Stimulated activated CD4-positive, alpha-beta T cell treated with anti-CD3 and anti-CD28 coated beads, TNF-alpha, amount 100 ng/mL, for 48 hours (primary cell): ENCODE measurements at places on chromosomes 16 and 17.
A peak's percentile ranks its signal among the peaks of the same experiment; 100 is the strongest.

- DNase-seq = no peak
Measured at GRCh38 chr17:12691173-12691572, 25.5 kb downstream of the MYOCD start.

DNA sequence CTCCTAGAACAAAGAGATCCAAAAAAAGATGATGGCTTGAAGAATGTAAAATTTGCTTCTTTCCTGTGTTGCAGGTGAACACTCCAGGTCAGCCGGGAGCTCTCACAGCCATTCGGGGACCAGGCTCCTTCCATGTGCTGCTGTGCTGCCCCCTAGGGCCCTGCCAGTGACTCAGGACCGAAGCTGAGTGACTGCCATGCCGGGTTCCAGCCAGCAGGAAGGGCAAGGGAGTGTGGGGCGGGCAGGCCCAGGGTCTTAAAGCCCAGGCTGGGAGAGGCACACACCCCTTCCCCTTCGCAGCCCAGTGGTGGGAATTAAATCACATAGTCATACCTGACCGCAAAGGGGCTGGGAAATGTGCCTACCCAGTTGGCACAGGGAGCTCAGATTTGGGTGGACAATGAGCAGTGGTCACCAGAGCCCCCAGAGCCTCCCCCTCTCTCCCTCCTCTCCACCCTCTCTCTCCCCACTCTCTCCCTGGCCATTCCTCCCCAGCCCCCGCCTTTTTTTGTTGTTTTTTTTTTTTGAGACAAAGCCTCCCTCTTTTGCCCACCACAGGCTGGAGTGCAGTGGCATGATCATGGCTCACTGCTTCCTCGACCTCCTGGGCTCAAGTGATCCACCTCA is 11.5 kb downstream of the EPOP start:
- DNase-seq = no peak

- no peak for DNase-seq
Measured at GRCh38 chr16:54944002-54944401, 13.3 kb downstream of the IRX5 start.

DNA sequence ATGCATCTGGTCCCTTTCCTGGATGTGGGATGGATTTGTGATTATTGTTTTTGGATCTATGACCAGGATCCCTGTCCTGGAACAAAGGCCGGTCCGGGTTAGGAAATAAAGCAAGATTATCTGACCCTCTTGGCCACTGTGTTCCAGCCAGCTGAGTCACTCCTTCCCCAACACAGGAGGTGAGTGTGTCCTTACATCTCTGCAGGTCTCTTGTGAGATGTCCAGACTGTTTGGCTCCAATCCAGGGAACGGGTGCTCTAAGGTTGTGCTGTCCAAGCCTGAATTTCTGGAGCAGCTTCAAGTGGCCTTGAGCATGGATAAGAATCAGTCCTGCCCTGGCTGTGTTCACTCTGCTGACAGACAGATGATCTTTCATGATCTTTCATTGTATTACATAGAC is 136.5 kb upstream of the CCL2 start:
- DNase-seq = no peak

DNA sequence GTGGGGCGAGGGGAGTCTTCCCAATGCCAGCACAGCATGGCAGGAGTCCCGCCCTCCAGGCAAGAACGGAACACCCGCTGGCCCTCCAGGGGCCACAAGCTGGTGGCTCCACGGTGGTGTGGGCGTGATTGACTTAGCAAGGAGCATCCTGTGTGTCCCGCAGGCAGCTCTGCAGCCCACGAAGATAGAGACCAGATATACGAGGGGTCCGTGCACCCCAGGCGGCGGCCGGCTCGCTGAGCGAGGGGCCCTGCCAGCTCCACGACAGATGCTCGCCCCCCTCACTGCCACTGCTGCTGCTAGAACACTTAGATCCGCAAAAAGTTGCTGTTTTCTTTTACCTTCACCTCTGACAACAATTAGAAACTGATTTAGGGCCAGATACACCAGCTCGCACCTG is 10.0 kb upstream of the CACNA1H start:
- DNase-seq = no peak

GRCh38 chr17:27232328-27232727 is 61.6 kb upstream of the WSB1 start:
- no peak for DNase-seq

GRCh38 chr17:41256291-41256685 is 1.1 kb downstream of the KRTAP9-9 start:
- DNase-seq = no peak

DNA sequence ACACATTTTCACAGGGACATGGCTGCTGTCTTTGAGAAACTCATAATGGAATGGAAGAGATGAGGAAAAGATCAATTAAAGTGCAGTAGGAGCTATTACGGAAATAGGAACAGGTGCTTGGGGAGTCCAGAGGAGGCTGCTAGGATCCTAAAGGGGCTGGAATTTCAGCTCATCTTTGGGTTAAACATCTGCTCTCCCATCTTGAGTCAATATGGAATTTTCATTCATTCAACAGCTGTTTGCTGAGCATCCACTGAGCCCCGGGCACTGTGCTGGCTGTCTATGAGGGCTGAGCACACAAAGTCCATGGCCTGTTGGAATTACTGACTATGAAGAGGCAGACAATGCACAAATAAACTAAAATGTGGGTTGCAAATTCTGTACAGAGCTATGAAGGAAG is 47.9 kb downstream of the ASIC2 start:
- no peak for DNase-seq

GRCh38 chr16:71353736-71354135 is 4.8 kb upstream of the CALB2 start:
- DNase-seq = no peak

DNA sequence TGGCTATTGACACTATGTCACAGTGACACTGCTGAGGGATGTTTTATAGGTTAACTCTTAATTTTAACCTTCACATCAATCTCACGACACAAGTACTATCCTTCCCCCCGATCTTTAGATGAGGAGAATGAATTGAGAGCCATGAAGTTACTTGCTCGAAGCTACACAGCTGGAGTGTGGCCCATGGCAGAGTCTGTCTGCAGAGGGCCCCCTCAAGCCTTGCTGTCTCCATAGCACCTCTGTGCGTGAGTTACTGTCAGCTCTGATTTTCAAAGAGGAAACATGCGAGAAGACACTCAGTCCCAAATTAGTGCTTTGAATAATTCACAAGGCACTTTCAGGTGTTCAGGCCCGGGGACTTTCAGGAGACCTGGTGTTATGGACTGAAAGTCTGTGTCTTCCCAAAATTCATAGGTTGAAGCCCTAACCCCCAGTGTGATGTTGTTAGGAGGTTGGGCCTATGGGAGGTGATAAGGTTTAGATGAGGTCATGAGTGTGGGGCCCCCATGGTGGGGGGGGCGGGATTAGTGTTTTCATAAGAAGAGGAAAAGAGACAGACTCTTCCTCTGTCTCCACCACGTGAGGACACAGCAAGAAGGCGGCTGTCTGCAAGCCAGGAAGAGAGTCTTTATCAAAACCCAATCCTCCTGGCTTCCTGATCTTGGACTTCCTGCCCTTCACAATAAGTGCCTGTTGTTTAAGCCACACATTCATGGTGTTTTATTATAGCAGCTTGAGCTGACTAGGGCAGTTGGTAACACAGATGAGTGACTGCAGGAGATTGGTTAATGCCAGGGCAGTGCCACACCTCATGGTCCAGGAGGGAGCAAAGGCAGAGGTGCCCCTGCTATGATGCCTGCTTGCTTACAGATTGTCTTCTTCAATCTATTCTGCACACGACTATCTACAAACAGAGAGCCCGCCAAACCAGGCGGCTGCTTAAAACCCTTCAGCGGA is 281.8 kb downstream of the HAPSTR1 start:
- no peak for DNase-seq

DNA sequence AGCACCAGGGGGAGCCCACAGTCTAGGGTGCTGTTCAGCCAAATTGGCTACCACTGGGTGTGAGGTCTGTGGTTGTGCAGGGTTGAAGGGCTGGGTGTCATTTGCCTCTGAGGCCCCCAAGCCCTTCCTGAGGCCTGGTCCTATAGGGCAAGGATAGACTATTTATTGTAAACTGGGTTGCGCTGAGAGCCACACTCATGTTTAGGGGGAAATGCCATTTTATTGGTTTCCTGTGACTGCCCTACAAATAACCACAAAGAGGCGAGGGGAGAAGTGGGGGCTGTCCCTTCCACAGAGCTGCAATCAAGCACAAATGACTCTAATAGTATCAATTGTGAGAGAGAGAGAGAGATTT is 3.6 kb upstream of the ZCCHC14 start:
- DNase-seq = no peak

DNA sequence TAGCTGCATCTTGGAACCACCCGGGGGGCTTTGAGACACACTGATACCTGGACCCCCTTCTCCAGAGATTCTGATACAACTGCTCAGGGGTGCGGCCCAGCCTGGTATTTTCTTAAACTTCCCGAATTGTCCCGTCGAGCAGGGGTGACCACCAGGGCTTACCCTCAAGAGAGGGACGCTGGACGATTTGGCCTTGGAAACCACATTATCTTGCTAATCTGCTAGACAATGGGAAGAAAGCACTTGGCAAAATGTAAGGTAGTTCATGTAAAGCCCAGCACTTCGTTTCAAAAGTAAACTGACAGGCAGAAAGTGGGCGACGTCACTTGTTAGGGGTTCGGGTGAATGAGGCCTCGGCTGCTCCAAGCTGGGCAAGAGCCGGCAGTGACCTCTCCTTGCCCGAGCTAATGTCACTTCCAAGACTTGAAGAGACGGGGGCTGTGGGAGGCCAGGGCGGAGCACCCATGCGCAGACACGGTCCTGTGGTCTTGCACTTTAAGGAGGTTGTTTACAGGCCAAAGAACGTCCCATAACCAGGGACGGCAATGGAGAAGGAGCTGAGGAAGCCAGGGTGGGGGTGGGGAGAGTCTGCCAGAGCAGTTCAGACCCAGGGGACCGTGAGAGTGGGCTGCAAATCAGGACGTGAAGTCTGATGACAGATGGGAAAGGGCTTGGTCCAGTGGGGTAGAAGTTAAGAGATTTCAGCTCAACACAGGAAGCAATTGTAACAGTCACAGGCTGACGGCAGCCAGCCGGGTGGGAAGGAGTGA is 152.7 kb upstream of the GSE1 start:
- no peak for DNase-seq

- DNase-seq = no peak
Measured at GRCh38 chr16:3587547-3588110, 10.4 kb upstream of the NLRC3 start.

GRCh38 chr16:78695391-78695790 is 595.9 kb downstream of the WWOX start:
- no peak for DNase-seq

- peak; percentile 30 for DNase-seq
Measured at GRCh38 chr17:60435244-60436167, 13.2 kb downstream of the CHCT1 start.

DNA sequence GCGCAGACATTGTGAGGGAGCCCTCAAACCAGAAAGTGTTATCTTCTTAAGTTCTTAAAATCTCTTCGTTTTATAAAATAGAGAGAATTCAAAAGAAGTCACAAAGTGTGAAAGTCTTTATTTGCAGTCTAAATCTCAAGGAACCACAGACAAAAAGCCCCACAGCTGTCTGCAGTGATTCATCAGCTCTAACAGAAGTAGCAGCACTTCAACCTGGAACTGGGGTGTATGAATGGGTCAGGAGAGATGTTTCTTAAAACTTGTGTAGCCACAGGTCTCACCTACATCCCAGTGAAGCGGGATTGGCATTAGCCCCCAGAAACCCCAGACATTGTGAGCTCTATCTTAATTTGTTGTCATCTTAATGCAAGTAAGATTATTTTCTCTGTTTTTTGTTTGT is 61.1 kb downstream of the CDYL2 start:
- no peak for DNase-seq

GRCh38 chr16:70680495-70681381 is 5.1 kb downstream of the MTSS2 start:
- DNase-seq = no peak

DNA sequence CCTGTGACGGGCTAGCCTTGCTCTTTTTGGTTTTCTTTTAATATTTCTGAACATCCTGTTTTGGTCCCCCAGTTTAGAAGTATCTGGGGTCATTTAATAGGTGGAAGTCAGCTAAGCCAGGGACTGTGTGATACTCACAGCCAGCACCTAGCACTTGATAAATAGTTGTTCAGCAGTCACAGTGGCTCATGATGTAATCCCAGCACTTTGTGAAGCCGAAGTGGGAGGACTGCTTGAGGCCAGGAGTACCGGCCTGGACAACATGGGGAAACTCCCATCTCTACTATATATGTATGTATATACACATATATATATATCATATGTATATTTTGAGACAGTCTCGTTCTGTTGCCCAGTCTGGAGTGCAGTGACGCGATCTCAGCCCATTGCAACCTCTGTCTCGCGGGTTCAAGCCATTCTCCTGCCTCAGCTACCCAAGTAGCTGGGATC is 1.8 kb upstream of the ZNRF1 start:
- DNase-seq = no peak

- DNase-seq = no peak
Measured at GRCh38 chr16:9135797-9136196, 44.4 kb downstream of the HAPSTR1 start.

DNA sequence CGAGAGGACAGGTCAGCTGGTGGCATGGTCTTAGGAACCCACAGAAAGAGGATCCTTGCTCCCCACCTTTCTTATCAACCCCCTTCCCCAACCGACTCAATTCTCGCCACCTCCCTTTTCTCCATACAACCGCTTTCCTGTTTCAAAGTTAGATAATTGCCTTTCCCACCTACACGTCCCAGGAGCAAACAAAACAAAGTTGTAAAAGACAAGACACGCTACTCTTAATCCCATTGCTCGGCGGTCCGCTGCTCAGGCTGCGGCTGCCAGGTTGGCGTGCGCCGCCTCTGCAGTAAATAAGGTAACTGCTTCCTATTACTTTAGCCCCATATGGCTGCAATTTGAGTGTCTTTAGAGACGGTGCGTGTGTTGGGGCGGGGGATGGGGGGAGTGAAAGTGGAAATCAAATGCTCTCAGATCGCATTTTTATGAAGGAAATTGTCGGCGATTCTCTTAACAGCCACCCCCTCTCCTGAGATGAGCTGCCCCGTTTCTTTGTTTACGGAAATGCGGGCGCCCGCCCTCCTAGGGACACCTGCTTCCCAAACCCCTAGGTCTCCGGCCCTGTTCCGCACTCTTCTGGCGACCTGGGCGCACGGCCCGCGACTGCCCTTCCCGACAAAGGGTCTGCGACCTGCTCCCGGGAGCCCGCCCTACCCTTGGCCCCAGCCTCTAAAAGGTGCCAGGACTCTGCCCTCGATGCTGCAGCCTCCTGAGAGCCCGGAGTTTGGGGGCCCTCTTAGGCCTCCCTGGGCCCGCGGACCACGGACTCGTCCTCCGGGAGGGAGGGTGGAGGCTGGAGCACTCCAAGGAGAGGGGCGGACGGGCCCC is 3.7 kb upstream of the CBX8 start:
- no peak for DNase-seq

GRCh38 chr16:66408163-66409048 is 18.7 kb upstream of the BEAN1 start:
- peak; percentile 18 for DNase-seq

GRCh38 chr16:86213437-86214205 is 296.7 kb upstream of the FOXF1 start:
- no peak for DNase-seq

- DNase-seq = no peak
Measured at GRCh38 chr16:84156342-84156784, 11.3 kb downstream of the DNAAF1 start.

- no peak for DNase-seq
Measured at GRCh38 chr16:31273187-31273586, 13.4 kb downstream of the ITGAM start.
